ENCODE measurements at places on chromosomes 2 and 18. TPM values are rescaled to one million over a fixed set of nuclear protein-coding genes. Genes with fewer than 3 reads are reported as not detected.

Gene ARHGAP28
- not detected for total RNA-seq

Gene ANTXR1
- total RNA-seq: 0.09 TPM

Gene C2orf72
- 0.47 TPM for total RNA-seq

Gene ATOH8
- total RNA-seq: not detected

Gene CXCR4
- total RNA-seq: 293 TPM

Gene CYTIP
- total RNA-seq: 233 TPM

Gene HAUS1
- 41.0 TPM for total RNA-seq

Gene PLGLB1
- 14.0 TPM for total RNA-seq

Gene OTX1
- not detected for total RNA-seq

All from activated naive CD8-positive, alpha-beta T cell treated with anti-CD3 and anti-CD28 coated beads, Interleukin-2, amount 10 ng/mL, durations not matched to agents 7 days and 5 days (primary cell).